ENCODE measurements at places on chromosomes 7 and 10.

GRCh38 chr10:2543142-2543886 lies 524.0 kb upstream of the PFKP start:
- DNase-seq = no peak

DNA sequence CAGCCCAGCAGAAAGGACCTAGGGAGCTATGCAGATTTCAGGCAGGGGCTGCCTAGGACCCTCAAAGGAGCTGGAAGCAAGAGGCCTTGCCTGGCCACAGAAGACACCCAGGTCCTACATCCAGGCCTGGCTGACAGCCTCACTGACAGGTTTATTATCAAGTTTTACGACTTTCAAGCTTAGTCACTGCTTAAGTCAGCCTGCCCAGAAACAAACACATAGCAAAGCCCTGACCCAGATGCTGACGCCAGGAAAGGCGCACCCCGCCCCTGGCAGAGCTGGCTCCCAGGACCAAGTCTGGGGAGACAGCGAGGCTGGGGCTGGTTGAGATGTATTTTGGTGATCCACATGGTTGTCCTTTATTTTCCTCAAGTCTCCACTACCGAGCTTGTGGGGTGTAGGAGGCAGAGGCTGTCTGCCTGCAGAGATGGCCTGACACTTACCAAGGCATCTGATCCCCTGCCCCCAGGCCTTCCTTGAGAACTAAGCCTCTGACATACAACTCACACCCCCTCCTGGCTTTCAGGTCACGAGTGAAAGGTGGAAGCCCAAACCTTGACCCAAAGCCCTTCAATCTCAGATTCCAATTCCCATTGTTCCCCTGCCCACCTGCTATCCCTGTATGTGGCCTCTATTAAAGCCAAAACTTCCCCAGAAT lies 80.7 kb upstream of the EMX2 start:
- no peak for DNase-seq

- no peak for DNase-seq
These were observed 35.0 kb downstream of the HDAC9 start for GRCh38 chr7:18530224-18531179.

DNA sequence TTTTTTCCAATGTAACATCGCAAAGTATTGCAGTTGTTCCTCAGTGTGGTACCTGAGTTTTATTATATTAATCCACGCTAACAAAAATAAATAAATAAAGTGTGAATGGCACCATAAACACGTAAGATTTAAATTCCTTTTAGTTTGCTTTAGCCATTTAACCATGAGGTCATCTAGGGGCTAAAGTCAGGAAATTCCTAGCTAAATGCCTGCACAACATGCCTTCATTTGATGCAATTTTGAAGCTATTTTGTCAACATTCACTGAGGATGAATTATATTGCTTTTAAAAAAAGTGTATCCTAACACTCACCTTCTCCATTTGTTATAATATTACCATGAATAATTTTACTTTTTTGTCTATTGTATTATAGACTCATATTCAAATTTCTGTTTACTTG lies 714.4 kb downstream of the GATA3 start:
- DNase-seq = no peak

- no peak for DNase-seq
These were observed 616.4 kb upstream of the GHITM start for GRCh38 chr10:83522881-83523386.

All from activated B cell treated with CpG ODN at 0.5 μM for 24 hours (primary cell).